Sciatic nerve (tissue), 2 donors: ENCODE measurements at places on chromosomes 5 and 9.

GRCh38 chr9:136943291-136944211, 987 bp downstream of the FBXW5 start:
- peak; percentile 74 for DNase-seq

GRCh38 chr9:107480386-107480789, 9.2 kb downstream of the KLF4 start:
- peak; percentile 61 for DNase-seq

DNA sequence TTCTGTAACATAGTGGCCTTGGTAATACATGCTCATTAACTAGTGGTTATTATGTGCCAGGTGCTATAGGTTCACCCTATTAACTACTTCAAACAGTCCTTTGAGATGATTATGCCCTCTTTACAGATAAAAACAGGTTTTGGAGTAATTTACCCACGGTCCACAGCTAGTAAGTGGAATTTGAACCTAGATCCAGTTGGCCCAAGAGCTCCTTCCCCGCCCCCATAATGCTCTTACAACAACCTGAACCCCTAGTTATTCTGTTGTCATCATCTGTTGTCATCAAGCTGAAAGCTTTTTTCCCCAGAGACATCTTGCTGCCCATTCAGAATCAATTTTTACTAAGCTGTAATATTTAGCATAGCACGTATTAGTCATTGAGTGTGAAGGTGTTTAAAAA, 23.2 kb downstream of the XPA start:
- no peak for DNase-seq

DNA sequence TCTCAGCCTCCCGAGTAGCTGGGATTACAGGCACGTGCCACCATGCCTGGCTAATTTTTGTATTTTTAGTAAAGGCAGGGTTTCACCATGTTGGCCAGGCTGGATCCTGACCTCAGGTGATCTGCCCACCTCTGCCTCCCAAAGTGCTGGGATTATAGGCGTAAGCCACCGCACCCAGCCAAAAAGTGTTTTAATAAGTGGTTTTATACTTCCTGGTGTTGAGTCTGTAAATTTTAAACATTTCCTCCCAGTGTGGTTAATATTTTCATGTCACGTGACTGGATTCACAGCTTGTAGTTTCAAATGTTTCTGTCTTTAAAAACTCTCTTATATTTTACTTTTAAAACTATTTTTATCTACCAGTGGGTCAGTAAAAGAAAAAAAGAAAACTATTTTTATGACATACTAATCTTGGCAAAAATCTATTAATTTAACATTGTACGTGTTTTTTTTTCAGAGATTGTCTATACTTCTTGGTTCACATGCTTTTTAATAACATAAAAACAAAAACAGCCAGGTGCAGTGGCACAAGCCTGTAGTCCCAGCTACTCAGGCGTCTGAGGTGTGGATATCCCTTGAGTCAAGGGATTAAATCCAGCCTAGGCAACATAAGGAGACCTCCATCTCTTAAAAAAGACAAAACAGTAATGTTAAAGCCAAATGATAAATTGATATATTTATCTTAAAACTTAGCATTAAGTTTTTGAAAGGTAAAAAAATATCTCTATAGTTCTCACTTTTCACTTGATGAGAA, 117.1 kb downstream of the DMXL1 start:
- no peak for DNase-seq

GRCh38 chr9:37172557-37172956, 52.2 kb downstream of the ZCCHC7 start:
- DNase-seq = no peak

DNA sequence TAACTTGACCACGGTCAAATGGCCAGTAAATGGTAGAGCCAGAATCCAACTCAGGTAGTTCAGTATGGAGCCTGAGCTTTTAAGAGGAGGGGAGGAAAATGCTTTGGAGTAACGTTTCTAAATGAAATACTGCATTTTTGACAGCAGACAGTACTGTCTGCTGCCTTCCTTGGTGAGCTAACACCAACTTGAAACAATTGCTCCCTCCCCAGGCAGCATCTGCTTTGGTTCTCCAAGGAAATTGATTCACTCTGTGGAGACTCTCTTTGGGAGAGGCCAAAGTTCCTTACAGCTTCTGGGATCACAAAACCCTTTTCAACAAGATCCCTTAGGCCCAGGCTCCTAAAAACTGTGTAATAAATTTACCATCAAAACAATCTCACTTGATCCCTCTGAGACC, 75.2 kb upstream of the SSBP2 start:
- DNase-seq = no peak

GRCh38 chr9:137733429-137733828, 114.6 kb downstream of the EHMT1 start:
- no peak for DNase-seq

- peak; percentile 83 for DNase-seq
These were observed 61.8 kb downstream of the SPATA31C2 start for GRCh38 chr9:88076286-88077070.
